ENCODE measurements at places on chromosomes 1 and 21. TPM values are rescaled to one million over a fixed set of nuclear protein-coding genes. Genes with fewer than 3 reads are reported as not detected.

Gene LCE1E
- total RNA-seq = not detected

Gene IL23R
- total RNA-seq = not detected

Gene DIPK1A
- total RNA-seq = 4.9 TPM

Gene PAPPA2
- total RNA-seq = 0.05 TPM

Gene PGLYRP3
- not detected for total RNA-seq

All from Calu3 (cell line).